ENCODE measurements at places on chromosomes 12 and 14.

GRCh38 chr14:35847636-35848035 lies 21.5 kb downstream of the BRMS1L start:
- no peak for DNase-seq

- no peak for DNase-seq
Measured at GRCh38 chr14:34912182-34912581, 37.0 kb upstream of the BAZ1A start.

DNA sequence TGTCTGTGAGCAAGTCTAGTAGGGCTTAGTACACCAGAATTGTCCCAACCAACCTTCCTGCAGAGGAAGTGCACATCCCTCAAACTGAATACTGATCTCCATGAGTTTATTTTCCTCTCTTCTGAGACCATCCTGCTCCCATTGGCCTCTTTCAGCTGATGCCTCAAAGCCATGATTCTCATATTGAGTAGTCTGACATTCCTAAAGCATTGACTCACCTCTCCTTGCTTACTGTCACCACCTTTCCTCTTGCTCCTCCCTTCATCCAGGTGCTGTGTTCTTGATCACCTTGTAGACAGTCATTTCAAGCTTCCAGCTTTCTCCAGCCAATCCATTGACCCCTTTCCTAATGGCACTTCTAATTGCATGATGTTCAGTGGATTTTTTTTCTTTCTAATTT lies 583.7 kb upstream of the USP15 start:
- no peak for DNase-seq

DNA sequence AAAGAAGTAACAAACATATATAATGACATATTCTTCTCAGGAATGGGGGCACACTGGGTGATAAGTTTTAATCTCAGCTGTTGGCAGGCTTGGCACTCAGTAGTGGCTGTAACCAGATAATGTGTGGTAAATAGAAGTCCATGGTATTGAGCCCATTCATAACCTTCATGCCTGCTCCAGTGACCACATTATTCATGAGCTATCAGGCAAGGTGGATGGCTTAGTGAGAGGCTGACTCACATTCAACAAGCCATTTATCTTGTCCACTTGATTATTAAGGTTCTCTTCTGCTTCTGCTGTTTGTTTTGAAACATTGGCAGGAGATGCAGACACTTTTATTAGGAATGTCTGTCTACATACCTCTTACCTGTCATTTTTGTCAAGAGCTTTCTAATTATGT lies 950.4 kb upstream of the LRFN5 start:
- no peak for DNase-seq

- no peak for DNase-seq
Measured at GRCh38 chr14:67079846-67080245, 109.4 kb upstream of the GARIN2 start.

DNA sequence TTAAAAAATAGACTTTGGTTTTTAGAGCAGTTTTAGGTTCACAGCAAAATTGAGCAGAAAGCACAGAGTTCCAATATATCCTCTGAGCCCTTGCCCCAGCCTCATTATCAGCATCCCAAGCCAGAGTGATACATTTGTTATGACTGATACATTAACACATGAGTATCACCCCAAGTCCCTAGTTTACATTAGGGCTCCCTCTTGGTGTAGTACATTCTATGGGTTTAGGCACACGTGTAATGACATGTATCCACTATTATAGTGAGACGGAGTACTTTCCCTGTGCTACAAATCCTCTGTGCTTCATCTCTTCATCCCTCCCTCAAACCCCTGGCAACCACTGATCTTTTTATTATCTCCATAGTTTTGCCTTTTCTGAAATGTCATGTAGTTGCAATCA lies 22.5 kb upstream of the GSG1 start:
- no peak for DNase-seq

DNA sequence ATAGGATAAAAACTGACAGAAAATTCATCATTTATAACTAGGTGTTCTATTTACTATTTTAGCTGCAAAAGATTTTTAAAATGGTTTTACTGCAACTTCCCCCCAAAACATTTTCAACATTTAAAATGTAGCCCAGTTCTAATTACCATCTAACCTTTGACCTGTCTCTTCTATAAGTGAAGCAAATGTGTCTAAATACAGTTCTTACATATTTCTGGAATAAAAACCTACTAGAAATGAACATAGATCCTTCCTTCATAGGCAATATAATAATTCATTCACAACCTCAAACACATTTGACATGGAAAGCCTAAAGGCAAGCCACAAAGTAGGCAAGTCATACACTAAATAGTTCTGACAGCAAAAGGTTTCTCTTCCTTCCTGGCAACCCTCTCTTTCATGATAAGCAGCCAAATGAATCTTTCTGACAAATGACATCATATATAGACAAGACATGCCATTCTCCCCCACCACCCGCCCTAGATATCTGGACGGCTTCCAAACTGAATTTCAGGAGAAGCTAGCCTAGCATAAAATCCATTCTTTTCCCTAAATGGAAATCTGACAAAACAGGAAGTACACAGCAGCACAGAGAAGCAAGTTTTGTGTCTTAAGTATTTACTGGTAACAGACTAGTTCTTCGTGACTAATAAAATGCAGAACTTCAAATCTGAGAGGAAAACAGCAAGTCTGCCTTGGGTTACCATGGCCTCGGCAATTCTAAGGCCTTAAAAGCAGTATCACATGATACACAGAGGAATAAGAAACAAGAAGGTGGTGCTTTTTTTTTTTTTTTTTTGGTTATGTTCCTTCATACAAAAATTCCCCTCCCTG lies 17.2 kb upstream of the ARID4A start:
- DNase-seq = peak; percentile 52

GRCh38 chr12:64603183-64603841 lies 7.0 kb upstream of the RASSF3 start:
- no peak for DNase-seq

- no peak for DNase-seq
Measured at GRCh38 chr14:104999361-104999760, 13.8 kb downstream of the CLBA1 start.

DNA sequence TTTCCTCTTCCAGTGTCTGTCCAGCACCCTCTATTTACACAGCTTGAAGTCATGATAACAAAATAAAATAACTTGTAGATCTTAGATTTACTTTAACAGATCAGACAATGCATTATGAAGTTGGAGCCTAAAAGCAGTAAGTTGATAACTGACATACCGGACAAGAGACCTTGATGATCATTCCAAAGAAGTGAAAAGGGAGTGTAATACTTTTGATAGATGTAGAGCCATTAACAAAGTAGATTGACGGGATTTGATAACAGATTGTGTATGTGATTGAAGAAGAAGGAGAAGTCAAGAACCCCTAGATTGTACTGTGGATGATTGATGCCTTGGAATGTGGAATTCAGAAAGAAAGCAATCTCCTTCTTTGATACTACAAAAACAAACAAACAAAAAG lies 403.8 kb upstream of the MGAT4C start:
- DNase-seq = no peak

GRCh38 chr12:91677556-91677955 lies 468.1 kb downstream of the BTG1 start:
- DNase-seq = no peak

GRCh38 chr14:21300892-21301291 lies 21.0 kb downstream of the RPGRIP1 start:
- DNase-seq = no peak

- DNase-seq = no peak
Measured at GRCh38 chr14:26081043-26081442, 516.8 kb downstream of the NOVA1 start.

DNA sequence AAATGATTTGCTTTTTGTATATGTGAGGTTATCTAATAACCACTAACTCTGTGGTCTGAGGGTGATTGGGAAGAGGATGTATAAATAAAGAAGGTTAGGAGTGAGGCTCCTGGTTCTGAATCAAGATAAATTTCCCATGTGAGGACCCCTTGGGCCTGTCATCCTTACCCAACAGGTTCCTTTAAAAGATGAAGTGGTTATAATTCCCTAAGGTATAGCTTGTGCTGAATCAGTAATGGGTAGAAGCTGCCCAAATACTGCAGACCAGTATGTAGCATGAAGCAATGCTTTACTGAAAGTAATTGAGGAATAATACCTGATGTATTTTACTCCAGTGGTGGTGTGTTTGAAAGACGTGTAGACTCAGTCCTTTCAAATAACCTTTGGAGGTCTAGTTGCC lies 8.7 kb downstream of the EID3 start:
- no peak for DNase-seq

DNA sequence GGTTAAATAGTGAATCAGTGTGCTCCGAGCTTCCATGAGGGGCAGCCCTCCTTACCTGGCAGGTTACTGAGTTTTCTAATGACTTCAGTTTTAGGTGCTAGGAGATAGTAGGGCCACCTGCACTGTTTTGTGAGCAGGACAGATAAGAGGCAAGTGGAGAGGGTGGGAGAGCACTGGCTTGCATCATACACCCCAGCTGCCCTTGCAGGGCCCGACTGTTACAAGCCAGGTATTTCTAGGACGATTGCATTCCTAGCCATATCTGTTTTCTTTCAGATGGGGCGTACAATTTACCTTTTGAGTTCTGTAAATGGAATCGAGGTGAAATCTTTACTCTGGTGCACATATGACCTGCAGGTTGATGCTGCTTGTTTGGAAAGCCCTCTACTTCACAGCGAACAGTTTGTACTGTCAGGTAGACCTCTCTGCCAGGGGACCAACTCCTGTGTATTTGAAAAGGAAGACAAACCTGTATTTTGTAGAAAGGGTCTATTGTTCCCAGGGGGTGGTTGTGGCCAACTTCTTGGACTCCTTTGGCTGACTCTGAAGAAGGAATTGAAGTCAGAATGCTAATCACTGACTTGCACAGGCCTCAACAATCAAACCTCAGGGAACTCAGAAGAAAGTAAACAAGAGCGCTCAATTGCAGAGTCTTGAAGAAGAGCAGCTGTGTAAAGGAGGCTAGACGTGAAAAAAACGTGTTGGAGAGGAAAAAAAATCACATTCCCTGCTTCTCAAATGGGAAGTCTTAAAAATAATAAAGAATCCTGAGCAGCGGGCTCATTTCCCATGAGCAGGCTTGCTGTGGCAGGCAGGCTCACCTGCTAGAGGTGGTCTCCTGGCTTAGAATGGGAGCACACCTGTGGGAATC lies 57.3 kb downstream of the ETV6 start:
- no peak for DNase-seq

GRCh38 chr12:74988156-74988555 lies 221.5 kb downstream of the KCNC2 start:
- DNase-seq = no peak

DNA sequence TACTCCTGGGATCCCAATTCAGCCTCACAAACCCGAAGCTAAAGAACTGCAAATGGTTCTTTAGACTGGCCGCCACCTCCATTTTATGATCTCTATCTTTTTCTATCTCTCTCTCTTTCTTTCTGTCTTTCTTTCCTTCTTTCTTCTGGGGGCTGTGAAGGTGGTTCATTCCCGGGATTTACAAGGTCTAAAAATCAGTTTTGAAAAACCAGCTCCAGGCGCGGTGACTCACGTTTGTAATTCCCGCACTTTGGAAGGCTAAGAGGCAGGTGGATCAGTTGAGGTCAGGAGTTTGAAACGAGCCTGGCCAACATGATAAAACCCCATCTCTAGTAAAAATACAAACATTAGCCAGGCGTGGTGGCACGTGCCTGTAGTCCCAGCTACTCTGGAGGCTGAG lies 67.2 kb upstream of the VASH1 start:
- no peak for DNase-seq

DNA sequence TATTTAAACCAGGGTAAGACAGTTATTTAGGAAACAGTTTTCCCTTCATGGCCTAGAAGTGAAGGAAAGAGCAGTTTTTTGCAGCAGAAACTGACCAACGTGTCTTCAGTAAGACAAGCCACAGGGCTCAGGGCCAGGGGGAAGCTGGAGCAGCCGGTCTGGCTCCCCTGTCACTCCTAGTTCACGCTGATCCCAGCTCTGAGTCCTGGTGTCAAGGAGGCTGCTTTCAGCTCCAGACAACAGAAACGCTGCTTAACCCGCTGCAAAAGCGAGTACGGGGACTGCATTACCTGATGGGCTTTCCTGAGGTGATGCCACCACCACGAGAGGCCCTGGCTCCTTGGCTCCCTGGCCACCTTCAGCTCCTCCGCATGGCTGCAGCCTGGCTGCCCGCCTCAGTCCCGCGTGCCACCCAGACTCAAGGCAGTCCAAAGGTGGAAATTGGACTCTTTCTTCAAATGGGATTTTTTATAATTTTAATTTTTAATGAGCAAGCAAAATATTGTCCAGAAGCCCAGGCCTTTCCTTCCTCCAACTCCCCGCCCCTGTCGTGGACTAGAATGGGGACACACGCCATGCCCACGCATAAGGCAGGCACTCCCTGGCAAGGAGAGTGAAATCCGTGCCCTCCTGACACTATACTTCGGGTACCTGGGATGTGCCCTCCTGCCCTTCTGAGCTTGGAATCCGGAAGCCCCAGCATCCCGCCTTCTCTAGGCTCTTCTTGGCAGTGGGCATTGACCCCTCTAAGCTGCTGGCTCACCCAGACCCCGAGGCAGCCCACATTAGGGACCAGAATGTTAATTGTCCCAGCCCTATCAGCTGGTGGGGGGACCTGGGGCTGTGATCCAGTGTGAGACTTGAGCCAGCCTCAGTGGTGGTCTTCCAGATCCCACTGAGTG lies 85.0 kb downstream of the PAPOLA start:
- no peak for DNase-seq

- DNase-seq = no peak
Measured at GRCh38 chr14:33671556-33671955, 279.3 kb downstream of the EGLN3 start.

DNA sequence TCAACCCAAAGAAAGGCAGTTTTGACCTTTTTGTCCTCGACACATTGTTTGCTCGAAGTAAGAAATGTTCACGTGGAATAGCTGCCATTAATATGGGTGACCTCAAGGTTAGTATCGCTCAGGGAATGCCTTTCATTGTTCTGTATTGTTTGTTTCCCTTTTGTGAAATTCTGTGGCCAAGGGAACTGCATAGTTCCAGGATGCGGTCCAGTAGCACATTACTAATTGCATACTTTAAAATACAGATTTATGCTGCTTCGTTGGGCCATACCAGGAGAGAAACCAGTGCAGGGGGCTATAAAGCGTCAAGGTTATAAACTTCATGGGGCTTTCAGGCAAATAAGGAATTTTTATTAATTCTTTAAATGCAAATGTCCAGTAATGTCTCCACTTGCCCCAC lies 73.3 kb upstream of the USP44 start:
- no peak for DNase-seq

DNA sequence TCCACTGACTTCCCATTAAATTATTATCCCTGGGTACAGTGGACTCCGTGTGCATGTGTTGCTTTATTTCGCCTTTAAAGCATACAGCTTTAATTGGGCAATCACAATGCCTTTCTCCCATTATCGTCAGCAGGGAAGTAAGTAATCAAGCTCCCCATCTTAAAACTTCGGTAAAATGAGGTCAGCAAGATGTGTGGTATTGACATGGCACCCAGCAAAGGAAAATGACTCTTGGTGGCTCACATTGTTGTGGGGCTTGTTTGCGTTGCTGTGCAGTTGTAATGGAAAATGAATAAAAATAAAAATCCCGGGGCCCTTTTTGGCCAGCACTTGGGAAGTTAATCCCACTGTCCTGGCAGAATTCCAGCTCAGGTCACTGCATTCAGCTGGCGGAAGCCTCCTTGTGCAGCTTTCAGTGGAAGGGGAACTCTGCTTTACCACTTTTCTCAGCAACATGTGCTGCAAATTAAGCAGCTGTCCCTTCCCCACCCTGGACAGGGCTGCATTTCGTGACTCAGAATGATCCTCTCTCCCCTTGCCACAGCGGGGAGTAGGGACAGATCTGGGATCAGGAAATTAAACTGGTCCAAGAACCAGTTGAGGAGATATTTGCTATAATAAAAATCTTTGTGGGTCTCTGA lies 13.9 kb upstream of the ATP2A2 start:
- no peak for DNase-seq

GRCh38 chr12:4909734-4910501 lies at the start of gene KCNA1:
Gene KCNA1, plus strand, starts transcription at chr12:4909905. Its CDS starts 1,474 bp downstream, at chr12:4911379.
- no peak for DNase-seq
